ENCODE measurements at places on chromosomes 3 and 15.

DNA sequence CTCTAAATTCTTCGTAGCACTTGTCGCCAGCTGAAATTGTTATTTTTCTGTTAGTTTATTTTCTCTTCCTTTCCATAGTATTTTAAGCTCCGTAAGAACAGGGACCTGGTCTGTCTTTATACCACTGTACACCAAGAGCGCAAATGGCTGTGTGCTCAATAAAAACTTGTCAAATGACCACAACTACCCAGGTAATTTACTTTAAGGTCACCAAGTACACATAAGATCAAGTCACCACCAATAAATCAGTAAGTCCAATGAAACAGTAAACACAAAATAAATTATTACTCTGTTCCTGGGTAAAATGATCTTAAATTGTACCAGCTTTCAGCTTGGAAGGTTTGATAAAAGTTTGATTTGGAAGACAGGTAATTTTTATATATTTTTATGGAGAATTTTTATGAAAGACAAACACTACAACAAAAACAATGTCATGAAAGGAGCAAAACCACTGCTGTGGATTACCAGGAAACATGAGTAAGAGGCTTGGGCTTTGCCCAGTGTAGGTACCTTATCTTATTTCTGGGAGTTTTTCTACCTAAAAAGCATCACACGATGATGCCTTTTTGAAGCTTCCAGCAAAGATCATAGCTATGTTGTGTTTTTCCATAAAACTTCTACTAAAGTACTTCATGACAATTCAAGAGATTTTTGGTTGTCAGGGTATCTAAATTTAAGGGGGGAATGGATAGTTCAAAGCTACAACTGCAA, 406.8 kb downstream of the SHQ1 start:
- no peak for DNase-seq

DNA sequence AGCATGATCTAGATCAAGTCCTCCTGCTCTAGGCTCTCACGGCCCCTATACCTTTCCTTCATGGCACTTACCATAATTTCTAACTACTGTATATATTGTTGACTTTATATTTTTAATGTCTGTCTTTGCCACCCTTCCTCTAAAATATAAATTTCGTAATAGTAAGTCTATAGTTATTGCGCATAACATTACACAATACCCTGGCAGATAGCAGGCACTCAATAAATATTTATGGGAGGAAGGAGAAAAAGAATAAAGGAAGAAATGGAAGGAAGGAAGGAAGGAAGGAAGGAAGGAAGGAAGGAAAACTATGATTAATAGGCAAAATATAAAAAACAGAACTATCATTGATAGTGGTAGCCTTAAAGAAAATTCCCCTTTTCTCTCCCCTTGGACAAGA, 190.3 kb upstream of the LMCD1 start:
- no peak for DNase-seq

GRCh38 chr15:100873029-100873677, 6.5 kb upstream of the ALDH1A3 start:
- peak; percentile 36 for DNase-seq

- no peak for DNase-seq
These were observed 300.2 kb upstream of the SLCO3A1 start for GRCh38 chr15:91553196-91553854.

GRCh38 chr3:125141596-125142419, 70.7 kb downstream of the SLC12A8 start:
- DNase-seq = no peak

DNA sequence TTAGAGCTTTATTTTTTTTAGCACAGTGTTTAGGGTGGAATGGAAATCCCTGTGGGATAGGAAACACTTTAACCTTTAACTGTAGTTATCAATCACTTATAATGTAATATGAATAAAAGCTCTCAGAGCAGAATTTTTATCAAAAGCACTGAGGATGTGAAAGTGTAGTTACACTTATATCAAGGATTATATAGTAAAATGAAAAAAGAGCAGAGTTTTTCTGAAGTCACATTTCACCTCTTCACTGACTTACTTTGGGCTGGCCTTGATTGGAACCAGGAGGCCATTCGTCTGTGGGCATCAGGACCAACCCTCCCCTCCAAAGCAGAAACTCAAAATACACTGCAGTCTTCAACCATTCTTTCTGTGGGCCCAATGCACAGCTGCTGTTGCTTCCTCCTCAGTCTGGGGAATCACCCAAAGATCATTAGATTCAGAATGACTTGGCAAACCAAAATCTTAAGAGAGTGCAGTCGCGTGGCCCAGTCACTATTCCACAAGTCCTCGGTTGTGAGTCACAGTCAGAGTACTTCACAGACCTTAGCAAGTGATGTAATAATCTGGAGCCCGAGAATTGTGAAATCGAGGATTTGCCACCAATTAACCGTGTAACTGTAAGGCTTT, 132.6 kb upstream of the COL8A1 start:
- no peak for DNase-seq

- DNase-seq = no peak
These were observed 175.3 kb downstream of the NR1D2 start for GRCh38 chr3:24120434-24120833.

DNA sequence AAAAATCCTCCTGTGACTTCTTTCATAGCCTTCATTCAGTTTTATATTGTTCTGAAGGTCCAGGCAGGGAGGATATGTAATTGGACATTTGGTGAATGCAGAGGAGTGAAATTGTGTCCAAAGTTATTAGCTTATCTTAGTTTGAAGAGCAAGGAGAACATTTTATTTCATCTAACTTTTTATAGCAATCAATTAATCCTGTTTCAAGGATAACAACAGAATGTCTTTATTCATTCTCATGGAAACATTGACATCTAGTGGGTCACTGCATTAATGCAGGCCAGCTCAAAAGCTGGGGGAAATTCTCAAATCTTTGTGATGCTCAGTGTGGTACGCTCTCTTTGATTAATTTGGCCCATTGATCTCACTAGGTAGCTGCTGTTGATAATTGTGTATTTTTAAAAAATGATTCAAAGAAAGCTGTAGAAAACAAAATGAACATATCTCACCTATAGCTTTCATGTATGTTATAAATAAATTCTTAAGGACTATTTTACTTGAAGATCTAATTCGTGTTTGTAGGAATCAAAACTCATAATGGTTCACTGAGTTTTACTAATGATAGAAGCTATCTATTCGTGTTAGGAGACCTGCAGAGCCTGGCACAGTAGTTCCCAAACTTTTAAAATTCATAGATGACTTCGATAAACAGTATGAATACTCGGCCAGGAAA, 150.8 kb upstream of the KCNMB2 start:
- no peak for DNase-seq

DNA sequence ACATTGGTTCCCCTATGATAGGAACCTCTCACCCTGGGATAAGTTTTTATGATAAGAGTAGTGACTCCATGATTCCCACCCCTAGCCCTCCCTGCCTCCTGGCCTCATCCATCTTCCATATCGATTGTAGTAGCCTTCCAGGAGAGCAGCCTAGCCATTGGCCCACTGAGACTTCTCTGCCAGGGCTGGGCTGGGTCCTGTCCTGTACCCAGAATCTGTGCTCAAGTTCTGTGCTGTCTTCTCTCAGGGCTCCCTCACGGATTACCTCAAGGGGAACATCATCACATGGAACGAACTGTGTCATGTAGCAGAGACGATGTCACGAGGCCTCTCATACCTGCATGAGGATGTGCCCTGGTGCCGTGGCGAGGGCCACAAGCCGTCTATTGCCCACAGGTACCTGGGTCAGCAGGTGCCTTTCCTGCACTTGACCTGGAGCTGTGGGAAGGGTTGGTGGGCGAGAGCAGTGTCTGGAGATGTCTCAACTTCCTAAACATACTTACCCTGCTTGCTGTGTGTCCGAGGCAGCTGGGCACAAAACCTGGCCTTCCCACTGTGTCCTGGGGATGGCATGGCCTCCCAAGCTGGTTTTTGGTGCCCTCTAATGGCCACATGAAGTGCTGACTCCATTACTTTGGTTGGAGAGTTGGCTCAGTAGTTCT, 16.6 kb upstream of the EXOG start:
- peak; percentile 70 for DNase-seq

DNA sequence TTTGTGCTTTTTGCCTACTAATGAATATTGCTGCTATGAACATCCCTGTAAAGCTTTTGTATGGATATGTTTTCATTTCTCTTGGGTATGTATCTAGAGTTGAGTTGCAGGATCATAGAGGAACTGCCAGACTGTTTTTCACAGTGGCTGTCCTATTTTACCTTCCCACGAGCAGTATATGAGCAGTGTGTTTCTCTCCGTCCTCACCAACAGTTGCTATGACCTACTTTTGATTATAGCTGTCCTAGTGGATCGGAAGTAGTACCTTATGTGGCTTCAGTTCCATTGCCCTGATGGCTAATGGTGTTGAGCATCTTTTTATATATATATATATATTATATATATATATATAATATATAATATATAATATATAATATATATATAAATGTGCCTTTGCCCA, 25.2 kb downstream of the CDAN1 start:
- no peak for DNase-seq

GRCh38 chr3:58979840-58980239, 70.0 kb downstream of the CFAP20DC start:
- no peak for DNase-seq

GRCh38 chr3:46089237-46090011, 62.1 kb upstream of the XCR1 start:
- DNase-seq = no peak

DNA sequence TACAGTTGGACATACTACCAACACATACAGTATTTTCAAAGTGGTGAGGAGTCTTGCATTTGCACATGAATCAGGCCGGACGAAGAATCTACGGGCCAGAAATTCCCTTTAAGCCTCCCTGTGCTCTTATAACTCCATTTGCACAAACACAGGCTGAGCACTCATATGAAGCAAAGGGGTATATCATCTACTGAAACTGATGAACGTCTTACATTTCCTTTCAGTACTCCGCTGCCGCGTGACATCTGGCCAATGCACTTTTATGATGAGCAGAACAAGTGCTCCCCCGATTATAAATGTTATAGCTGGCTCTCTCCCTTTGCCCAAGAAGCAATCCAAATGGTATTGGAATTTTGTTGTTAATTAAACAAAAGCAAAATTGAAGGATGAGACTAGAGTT, 110.3 kb upstream of the ICE2 start:
- DNase-seq = no peak

- no peak for DNase-seq
These were observed 35.7 kb upstream of the BCL6 start for GRCh38 chr3:187781001-187781400.

- no peak for DNase-seq
These were observed 683.0 kb downstream of the TBL1XR1 start for GRCh38 chr3:176514297-176514696.

- peak; percentile 63 for DNase-seq
These were observed 34.1 kb downstream of the ZNF710 start for GRCh38 chr15:90035095-90035839.

DNA sequence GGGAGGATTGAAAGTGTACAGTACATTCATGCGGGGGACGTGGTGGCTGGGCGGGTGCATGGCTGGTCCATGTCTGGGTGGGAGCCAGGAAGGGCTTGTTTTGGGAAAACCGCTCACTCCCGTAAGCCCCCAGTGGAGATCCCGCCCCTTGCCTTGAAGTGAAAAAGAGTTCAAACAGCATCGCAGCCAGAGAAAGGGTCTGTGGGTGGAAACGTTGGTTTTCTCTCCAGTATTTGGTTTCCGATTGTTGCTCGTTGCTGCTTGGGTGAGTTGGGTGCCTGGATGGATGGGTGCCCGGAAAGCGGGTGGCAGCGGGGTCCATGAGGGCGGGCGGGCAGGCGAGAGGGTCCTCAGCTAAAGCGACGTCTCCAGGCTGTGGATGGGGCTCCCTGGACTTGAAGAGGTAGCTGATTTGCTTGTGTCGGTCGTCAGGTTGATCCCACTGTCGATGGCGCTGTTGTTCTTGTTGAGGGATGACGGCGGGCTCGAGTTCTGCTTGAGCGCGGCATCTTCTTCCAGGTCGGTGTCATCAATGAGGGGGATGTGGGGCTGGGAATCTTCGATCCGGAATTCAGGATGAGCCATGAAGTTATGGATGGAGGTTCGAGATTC, 7.7 kb upstream of the SEC13 start:
- peak; percentile 22 for DNase-seq

DNA sequence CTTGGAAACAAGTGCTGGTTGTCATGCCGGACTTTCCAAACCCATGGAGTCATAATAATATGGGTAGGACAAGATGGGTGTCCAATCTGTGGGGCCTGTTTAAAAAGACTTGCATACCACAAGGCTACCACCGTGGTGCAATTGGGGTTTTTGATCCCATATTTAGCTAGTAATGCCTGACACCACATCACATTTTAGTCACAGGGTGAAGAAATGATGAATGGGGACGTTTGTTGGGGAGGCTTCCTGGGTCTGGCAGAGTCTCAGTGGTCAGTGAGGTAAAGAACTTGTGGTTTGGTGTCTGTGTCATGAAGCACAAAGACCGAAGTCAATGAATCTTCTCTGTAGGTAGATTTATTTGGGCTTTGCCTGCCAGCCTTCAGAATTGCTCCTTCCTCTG, 31.0 kb downstream of the P3H2 start:
- DNase-seq = no peak

DNA sequence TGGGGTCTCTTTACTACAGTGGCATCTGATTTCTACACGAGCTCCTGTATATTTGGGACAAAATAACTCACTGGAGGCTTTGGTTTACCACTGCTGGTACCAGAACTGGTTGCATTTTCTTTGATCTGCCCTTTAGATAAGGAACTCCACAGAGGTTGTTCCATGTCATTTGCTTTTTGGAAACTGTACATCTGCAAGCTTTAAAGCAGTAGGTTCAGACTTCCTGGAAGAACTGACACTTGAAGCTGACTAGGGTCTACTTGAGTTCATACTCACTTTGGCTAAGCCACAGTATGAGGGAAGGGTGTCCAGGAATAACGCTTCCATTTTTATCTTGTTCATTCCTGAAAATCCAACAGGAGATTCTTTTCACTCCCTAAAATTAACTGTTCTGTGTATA, 86.4 kb downstream of the WWTR1 start:
- DNase-seq = no peak

DNA sequence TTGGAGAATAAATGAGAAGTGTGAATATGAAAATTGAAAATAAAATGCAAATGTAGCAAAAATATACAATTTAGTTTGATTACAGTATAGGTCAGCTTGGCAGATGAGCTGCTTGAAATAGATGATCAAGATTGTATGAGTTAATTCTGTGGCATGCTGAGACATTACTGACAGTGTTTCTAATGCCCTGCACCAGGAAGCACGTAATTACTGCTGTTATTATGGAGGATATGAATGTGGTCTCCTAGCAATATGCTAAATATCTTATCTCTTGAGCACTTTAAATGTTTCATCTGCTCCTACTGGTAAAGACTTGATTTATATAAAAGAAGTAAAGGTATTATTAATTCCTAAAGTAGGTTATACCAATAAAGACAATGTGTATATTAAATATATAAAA, 1015.5 kb downstream of the PLOD2 start:
- DNase-seq = no peak

- peak; percentile 67 for DNase-seq
These were observed 114.2 kb downstream of the KLF13 start for GRCh38 chr15:31440754-31441311.

DNA sequence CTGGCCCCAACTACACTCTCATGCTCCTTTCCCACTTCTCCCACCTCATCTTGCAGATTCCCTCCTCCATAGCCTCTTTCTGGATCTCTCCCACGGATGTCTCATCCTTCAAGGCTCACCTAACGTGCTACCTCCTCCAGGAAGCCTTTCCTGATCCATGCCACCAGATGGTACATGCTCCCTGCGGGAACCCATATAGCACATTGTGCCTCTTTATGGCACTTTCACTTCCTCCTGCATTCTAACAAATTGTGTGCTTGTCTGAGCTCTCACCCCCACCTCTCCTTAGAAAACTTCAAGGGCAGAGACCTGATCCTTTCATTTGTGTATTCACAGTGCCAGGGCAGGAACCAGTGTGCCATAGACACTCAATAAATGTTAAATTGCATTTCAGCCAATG, 63.0 kb downstream of the HES1 start:
- DNase-seq = no peak

GRCh38 chr3:59818033-59818918, 768.5 kb upstream of the CFAP20DC start:
- no peak for DNase-seq
